ENCODE measurements at places on chromosomes 2 and 18. TPM values are rescaled to one million over a fixed set of nuclear protein-coding genes. Genes with fewer than 3 reads are reported as not detected.

Gene B3GNT7
- 2.4 TPM for total RNA-seq

Gene LONRF2
- 19.0 TPM for total RNA-seq

Gene DPP4
- 4.4 TPM for total RNA-seq

Gene CD302
- 17.2 TPM for total RNA-seq

Gene POTEI
- not detected for total RNA-seq

Gene FMNL2
- 5.5 TPM for total RNA-seq

Gene ANKRD44
- total RNA-seq: 7.1 TPM

Gene RAB6D
- not detected for total RNA-seq

Gene AGFG1
- total RNA-seq: 50.4 TPM

Gene CD8B2
- not detected for total RNA-seq

Gene ABHD1
- total RNA-seq: 3.5 TPM

Gene SCN2A
- total RNA-seq: 0.08 TPM
